ENCODE measurements at places on chromosomes 3 and 15.

- no peak for DNase-seq
These were observed 108.0 kb downstream of the STAG1 start for GRCh38 chr3:136644212-136644611.

- no peak for DNase-seq
These were observed 4.7 kb downstream of the SLC51A start for GRCh38 chr3:196220991-196221390.

DNA sequence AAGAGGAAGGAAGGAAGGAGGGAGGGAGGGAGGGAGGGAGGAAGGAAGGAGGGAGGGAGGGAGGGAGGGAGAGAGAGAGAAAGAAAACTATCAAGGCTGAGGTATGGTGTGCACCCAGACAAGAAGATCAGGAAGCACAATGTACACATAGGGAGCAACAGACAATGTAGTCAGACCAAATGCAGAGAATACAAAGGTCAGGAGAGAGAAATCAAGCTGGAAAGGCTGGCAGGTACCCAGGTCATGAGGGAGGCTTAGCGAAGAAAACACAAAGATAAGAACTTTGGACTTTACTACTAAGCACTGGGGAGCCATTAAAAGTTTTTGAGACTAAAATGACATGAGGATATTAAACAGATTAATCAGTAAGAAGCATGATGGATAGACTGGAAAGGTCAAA, 176.0 kb upstream of the TMCO5A start:
- no peak for DNase-seq

- DNase-seq = no peak
These were observed 28.5 kb downstream of the TRIM42 start for GRCh38 chr3:140706360-140706759.

GRCh38 chr3:5428607-5429516, 241.4 kb downstream of the EDEM1 start:
- no peak for DNase-seq

- DNase-seq = no peak
These were observed 32.5 kb upstream of the THSD4 start for GRCh38 chr15:71082803-71083202.

- peak; percentile 67 for DNase-seq
These were observed 189.2 kb upstream of the THRB start for GRCh38 chr3:24683633-24684384.

GRCh38 chr3:185658504-185658912, 72.4 kb downstream of the SENP2 start:
- peak; percentile 98 for DNase-seq

DNA sequence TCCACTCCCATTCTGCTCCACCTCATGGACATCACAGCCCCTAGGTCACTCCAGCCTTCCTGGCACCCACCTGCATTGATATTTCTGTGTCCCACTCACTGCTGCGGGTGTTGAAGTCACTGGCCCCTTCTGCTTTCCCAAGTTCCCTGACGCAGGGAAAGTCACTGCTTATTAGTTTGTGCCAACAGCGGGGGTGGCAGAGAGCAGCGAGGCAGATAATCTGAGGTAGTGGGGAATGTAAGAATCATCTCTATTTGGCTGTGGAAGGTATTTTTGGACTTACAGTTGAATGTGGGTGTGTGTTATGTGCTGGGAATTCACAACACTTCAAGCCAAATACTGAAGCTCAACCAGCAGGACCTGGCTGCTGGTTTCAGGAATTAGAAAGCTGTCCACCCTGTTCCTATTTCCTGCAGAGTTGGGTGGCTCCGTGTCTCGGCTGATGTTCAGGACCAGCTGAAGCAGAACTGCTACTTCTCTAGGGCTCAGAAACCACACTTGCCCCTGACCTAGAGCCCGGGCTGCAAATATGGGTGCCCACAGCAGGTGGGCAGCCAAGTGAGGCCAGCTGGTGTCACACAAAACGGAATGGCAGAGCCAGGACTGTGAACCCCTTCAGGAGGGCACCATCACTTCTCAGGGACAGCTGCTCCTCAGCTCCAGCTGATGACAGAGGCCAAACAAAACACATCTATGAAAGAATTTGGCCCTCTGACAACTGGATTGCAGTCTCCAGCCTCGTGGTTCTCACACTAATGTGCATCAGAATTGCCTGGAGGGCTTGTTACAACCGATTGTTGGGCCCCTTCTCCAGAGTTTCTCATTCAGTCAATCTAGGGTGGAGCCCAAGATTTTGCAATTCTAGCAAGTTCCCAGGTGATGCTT, 57.7 kb downstream of the SEMA5B start:
- DNase-seq = peak; percentile 30

DNA sequence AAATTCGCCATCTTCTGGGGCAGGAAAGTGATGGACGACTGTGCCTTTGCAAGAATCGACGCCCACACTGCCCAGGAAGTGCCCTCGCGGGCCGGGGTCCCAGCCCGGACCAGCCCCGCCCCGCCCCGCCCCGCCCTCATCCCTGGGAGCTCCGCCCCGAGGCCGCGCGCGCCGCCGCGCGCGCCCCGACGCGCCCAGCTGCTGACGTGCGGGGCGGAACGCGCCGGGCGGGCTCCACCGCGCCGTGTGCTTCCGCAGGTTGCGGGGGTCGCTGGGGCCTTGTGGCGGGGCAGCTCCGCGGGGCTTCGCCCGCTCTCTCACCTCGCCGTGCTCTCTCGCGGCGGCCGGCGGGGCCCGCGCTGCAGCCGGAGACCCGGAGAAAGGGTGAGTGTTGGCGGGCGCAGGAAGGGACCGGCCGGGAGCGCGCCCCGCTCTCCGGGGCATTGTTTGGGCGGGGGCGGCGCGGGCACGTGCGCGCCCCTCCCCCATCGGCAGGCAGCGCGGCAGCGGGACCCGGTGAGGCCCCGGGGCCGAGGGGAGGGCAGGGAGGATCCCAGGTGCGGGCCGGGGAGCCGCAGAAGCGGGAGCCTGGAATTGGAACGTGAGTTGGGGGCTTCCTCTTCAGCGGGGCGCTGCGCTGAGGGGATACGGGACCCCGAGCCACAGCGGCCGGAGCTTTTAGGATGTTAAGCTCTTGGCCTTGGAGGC, at the start of gene YEATS2:
Gene YEATS2, plus strand, starts transcription at position 188 of the 708 bp plus-strand sequence. CDS start 17,366 bp downstream, outside the sequence.
- peak; percentile 72 for DNase-seq

DNA sequence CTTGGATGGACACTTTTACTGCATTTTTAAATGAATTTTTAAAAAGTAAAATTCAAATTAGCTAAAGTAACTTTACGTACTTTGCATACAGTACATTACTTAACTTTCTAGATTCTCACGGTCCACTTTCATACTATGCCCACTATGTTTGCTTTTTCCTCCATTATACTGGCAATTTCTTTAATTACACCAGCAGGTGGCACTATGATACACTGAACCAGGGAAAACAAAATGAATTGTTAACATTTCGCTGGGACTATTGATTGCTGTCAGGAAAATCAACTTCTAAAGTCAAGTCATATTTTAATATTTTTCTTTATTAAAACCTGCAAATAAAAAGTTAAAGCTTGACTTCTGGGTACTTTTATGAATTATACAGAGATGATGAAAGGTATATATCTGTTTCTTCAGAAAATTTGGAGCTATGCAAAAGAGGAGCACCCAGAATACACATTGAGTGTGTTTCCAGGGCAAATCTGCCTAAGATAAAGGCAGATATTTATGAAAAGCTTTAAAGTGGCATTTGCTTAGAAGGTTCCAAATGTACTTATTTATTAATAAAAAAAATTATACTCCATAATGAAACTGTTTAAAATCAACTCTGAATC, 21.8 kb upstream of the POU1F1 start:
- peak; percentile 72 for DNase-seq

- DNase-seq = no peak
These were observed 8.7 kb upstream of the CACNA2D2 start for GRCh38 chr3:50512131-50512530.

DNA sequence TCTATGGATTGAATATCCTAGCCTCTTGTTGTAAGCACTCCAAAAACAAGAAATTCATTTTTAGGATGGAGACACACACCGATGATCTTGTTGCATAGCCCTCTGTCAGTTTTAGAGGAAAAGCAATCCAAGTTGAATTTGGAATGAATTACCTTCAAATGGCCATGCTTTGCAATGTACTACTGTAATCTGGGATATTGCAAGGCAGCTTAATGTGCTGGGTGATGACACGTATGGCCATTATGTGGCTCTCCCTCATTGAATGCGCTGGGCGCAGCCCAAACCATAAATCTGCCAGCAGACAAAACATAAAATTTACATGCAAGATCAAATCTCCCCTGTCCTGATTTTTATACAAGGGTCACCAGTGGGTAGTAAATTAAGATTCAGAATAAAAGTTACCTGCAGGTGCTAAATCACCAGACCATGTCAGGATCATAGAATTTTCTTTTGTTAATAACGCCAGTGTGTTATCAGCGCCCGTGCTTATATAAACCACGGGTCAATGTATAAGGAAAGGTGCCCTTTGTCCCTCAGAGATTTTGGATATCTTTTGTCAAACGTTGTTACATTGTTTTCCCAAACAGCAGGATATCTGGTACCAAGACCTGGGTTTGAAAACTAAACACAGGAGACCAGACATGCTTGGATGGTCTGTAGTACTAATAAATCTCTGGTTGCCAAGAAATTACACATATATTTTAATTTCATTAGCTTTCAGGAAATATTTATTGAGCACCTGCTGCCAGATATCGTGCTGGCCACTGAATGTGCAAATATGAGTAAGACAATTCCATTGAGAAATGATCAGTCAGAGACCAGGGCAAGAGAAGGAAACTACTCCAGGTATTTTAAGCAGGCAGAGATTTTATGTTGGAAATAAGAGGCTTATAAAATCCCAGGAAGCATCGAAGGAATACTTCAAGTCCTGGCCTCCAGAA, 237.1 kb downstream of the EBLN2 start:
- no peak for DNase-seq

DNA sequence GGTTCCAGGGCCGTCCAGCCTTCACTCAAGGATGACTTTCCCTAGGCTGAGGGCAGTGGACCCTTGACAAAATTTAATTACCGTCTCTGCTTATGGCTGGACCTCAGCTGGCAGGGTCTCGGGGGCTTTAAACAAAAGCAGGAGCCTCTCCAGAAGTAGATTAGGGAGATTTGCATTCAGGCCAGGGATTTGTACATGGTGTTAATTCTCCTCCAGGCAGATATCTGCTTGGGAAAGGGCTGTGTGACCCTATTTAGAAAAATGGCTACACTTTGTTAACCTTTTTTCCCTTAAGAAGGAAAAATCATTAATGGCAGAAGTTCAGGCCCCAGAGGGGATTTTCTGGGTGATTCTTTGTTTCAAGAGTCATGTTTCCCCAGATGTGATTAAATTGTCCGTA, 329.1 kb upstream of the C2CD4B start:
- no peak for DNase-seq

DNA sequence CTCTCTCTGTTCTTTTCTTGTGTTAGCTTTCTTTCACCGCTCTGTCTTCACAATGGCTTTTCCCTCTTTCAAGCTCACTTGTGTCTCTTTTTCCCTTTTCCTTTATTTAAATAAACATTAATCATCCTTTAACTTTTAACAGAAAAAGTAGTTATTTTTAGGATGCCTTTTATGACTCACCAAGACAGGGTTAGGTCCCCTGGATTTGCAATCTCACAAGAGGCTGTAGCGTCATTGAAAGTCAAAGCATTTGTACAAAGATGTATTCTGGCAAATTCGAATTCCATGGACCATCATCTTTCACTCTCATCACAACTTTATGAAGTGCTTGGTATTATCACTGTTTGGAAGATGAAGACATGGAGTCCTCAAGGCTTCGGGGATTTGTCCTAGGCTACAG, 34.8 kb upstream of the MCTP2 start:
- no peak for DNase-seq

GRCh38 chr3:74582982-74583381, 31.5 kb downstream of the CNTN3 start:
- no peak for DNase-seq

GRCh38 chr15:72227720-72228119, 3.3 kb downstream of the PKM start:
- DNase-seq = no peak

- DNase-seq = no peak
These were observed 4.7 kb upstream of the ONECUT1 start for GRCh38 chr15:52794665-52795463.
